ENCODE measurements at places on chromosomes 7 and 10.
A peak's percentile ranks its signal among the peaks of the same experiment; 100 is the strongest.

- no peak for DNase-seq
- no peaks in the 10 kb centered on the region for H3K4me1 ChIP-seq
- no peaks in the 10 kb centered on the region for H3K36me3 ChIP-seq
- no peaks in the 10 kb centered on the region for H3K27me3 ChIP-seq
- no peak overlapping the region for H3K4me3 ChIP-seq
- no peak overlapping the region for H3K27ac ChIP-seq
Measured at GRCh38 chr10:8719971-8720370, 665.5 kb downstream of the GATA3 start.

DNA sequence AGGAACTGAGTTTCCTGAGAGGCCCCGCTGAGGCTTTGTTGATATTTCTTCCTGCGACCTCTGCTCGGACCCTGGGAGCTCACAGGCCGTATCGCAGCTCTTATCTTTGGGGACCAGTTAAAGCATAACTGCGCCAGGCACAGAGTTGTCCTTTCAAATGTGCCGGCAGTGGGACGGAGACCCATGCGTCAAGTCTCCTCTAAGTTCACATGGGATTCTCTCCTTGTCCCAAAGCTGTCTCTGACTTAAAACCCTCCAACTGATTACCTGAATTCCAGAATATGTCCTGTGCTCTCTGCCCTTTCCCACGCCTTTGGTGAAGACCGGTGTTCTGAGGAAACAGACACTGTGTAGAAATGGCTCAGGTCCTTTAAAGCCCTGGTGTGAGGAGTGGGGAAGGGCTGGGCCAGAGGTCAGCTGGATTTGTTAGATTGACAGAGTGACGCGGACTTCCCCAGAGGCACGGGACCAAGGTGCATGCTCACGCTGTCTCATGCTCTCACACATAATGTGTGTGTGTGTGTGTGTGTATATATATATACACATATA, 169.8 kb downstream of the EGFR start:
- no peak for DNase-seq
- H3K27ac ChIP-seq: no peak overlapping the region
- no peaks in the 10 kb centered on the region for H3K27me3 ChIP-seq
- H3K4me1 ChIP-seq: no peaks in the 10 kb centered on the region
- H3K4me3 ChIP-seq: no peak overlapping the region
- H3K36me3 ChIP-seq: no peaks in the 10 kb centered on the region

DNA sequence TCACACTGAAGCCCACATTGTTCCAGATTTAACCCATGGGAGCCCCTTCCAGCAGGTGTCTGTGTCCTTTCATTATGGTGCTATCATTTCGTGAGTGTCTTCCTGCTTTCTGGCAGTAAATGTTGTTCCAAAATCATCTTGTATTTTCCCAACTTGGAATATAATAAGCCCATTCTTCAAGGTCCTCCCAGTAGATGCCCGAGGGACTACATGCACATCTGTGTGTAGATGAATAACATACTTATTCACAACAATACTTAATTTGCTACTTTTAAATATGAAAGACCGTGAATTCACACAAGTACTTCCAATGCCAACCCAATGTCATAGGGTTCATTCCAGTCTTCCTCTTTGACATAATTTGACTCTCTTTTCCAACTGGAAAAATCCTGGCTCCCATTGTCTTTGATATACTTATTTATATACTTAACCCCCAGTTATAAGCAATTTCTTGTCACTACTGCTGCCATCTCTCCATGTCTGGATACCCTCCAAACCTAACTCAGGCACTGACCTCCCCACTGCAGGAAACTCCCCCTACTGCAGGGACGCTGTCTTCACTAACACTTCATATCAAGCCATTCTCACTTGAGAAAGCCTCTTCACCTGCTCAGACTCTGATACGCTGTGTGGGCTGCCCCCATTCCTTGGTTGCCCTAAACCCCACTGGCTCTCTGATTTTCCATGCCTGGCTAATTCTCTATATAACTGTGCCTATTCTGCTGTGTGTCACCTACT, 1119.2 kb downstream of the CNTNAP2 start:
- no peaks in the 10 kb centered on the region for H3K36me3 ChIP-seq
- no peak for DNase-seq
- no peak overlapping the region for H3K4me3 ChIP-seq
- H3K27ac ChIP-seq: no peak overlapping the region
- no peaks in the 10 kb centered on the region for H3K27me3 ChIP-seq

DNA sequence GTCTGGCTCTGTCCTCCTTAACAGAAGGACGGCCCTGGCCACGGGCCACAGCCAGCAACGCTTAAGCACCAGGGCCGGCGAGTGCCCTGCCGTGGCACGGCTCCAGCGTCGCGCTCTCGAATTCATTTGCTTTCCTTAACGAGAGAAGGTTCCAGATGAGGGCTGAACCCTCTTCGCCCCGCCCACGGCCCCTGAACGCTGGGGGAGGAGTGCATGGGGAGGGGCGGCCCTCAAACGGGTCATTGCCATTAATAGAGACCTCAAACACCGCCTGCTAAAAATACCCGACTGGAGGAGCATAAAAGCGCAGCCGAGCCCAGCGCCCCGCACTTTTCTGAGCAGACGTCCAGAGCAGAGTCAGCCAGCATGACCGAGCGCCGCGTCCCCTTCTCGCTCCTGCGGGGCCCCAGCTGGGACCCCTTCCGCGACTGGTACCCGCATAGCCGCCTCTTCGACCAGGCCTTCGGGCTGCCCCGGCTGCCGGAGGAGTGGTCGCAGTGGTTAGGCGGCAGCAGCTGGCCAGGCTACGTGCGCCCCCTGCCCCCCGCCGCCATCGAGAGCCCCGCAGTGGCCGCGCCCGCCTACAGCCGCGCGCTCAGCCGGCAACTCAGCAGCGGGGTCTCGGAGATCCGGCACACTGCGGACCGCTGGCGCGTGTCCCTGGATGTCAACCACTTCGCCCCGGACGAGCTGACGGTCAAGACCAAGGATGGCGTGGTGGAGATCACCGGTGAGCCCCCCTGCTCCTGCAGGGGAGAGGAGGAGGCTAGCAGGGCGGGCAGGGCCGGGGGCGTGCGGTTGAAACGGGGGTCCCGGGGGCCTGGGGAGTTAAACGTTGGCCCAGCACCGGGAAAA, at the start of gene HSPB1:
Gene HSPB1, plus strand, starts transcription at position 327 of the 855 bp plus-strand sequence. Its CDS starts 40 bp downstream, at position 367.
- H3K4me1 ChIP-seq: peaks cover 7% of the 10 kb centered on the region
- peak; percentile 94 for DNase-seq
- no peaks in the 10 kb centered on the region for H3K36me3 ChIP-seq
- no peaks in the 10 kb centered on the region for H3K27me3 ChIP-seq
- peak within 1 kb of the TSS; percentile 90 for H3K4me3 ChIP-seq
- H3K27ac ChIP-seq: peak within 1 kb of the TSS; percentile 97

All from breast epithelium (tissue), 4 donors.